ENCODE measurements at places on chromosomes 12 and 14. TPM values are rescaled to one million over a fixed set of nuclear protein-coding genes. Genes with fewer than 3 reads are reported as not detected.

SIX4 gene
- not detected for total RNA-seq

LPCAT3 gene
- 28.3 TPM for total RNA-seq

ARMH4 gene
- 0.27 TPM for total RNA-seq

B4GALNT1 gene
- total RNA-seq = not detected

HOXC10 gene
- total RNA-seq = not detected

GRCh38 chr12:96780330-96780729 lies 126.7 kb upstream of the NEDD1 start:
- no peak for DNase-seq

DNA sequence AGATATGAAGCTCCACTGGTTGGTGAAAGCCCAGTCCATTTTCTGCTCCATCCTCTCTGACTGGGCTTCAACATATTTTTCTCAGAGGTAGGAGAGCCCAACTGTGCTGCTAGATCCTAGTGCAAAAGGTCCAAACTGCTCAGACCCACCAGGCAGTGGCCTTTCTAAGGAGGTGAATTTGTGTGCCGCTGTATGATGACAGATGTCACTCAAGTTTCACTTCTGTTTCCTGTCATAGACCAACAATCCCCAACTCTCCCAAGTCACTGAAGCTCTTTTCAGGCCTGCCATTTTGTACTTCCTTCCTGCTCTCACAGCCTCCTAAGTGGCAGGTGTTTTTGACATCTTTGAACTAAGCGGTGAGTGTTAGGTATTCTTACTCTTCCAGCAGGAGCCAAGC lies 16.4 kb upstream of the RNASE4 start:
- no peak for DNase-seq

GRCh38 chr12:15823360-15824128 lies 34.4 kb upstream of the EPS8 start:
- DNase-seq = no peak

DNA sequence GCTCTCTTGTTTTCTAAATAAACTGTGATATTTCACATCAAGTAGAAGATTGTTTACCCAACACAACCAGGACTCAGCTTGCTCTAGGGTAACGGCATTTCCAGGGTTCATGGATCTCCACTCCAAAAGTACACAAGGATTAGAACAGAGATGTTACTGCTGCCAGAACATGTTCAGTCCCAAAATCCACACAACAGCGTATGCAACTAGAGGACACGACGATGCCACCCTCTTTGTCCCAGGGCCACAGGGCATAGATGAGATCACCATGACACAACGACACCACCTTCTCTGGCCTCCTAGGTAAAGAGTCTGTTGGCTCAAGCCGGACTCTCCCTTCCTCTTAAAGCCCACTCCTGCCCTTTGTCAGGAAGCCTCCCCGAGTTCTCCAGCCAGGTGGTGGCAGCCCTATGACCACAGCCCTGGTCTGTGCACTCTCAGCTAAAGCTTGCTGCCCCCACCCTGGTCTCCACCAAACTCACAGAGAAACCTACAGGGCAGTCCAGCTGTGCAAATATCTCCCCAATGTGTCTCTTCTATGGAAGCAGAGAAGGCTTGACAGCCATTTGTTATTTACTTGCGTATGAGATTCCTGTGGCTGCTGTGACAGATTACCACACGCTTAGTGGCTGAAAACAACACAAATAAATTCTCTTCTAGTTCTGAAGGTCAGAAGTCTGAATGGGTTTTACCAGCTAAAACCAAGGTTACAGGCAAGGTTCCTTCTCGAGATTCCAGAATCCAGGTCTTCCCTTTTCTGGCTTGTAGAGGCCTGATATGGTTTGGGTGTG lies 10.3 kb downstream of the CLMN start:
- DNase-seq = no peak

DNA sequence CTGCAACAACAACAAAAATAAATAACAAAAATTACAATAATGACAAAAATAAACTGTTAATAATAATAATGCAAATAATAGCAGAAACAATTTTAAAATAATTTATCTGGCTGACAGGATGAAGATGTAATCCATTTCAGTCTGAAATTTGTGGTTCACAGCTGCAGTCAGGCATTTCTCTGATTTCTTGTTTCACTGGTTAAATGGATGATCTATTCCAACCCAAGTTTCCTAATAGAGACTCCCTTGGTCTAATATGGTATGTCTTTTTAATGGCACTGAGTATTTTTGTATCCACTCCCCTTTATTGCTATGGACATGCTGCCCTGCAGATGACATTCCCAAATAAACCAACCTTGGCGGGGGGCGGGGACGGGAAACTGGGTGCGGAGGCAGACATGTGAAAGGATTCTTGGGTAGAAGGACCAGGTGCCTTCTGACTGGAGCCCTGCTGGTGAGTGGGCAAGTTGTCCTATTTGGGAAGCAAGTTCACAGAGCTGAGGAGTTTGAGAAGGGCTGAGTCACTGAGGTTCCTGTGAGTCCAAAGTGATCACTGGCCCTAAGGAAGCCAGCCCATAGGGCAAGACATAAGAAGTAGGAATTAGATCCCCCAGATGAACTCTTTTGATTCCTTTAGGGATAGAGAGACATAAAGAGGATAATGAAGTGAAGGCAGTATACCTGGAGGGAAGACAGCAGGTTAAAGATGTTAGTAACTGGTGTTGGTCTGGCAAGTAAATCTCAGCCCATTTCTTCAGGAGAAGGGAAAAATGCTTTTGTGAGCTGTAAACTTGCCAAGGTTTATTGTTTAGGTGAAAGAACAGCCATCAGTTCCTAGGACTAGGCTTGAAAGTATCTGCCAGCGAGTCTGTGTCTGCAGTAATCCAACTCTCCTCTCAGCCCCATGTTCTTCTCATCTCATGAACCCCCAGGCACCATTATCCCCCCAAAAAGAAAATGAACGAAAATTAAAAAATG lies 14.5 kb downstream of the FOXG1 start:
- DNase-seq = no peak

GRCh38 chr12:27434673-27435565 lies 11.6 kb upstream of the SMCO2 start:
- no peak for DNase-seq

Data from CD4-positive, CD25-positive, alpha-beta regulatory T cell (primary cell).